ENCODE measurements at places on chromosomes 2 and 18.

GRCh38 chr2:191625016-191625415, 52.9 kb upstream of the NABP1 start:
- peak; percentile 38 for DNase-seq

GRCh38 chr2:29014331-29014730, 33.2 kb downstream of the TOGARAM2 start:
- no peak for DNase-seq

DNA sequence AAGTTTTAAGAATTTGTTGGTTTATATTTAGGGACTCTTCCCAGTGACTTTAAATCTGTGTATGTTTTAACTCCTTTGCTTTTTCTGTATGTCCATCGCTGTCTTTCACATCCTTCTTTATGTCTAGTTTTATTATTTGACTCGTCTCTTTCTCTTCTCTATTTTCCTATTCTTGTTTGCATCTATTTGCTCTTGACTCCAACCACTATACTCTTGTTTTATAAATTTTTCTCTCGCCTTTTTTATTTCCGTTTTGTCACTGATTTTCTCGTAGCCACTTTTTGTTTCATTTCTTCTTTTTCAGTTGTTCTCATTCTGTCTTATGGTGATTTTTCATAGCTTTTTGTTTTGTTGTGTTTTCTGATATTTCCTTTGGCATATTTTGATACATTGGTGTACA, 170.5 kb upstream of the NETO1 start:
- no peak for DNase-seq

GRCh38 chr2:218814540-218815243, 16.9 kb downstream of the PRKAG3 start:
- no peak for DNase-seq

- DNase-seq, result no peak
Observed at GRCh38 chr2:69890881-69891280, 2.9 kb upstream of the SNRNP27 start.

Data from fibroblast of skin of abdomen (primary cell).